T-helper 17 cell (primary cell): ENCODE measurements at places on chromosomes 3 and 15.

DNA sequence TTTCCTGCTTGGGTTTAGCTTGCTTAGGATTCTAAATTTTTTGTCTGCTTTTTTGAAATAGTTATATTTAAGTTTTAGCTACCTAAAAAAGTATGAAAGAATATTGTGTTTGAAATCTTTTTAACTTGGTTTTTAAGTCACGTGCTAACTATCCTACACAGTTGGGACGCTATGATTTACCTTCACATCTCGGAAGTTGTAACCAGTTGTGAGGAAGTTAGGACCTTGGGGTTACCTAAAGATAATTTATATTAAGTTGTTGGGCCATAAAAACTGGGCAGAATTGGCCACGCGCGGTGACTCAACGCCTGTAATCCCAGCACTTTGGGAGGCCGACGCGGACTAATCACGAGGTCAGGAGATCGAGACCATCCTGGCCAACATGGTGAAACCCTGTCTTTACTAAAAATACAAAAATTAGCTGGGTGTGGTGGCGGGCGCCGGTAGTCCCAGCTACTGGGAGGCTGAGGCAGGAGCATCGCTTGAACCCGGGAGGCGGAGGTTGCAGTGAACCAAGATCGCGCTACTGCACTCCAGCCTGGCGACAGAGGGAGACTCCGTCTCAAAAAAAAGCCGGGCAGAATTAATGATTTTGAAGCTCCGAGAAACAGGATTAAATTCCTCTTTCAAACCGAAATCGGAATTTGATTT lies 1.0 kb downstream of the ZFAND6 start:
- DNase-seq: no peak

- DNase-seq: no peak
Measured at GRCh38 chr15:99123713-99124451, 19.0 kb downstream of the SYNM start.

DNA sequence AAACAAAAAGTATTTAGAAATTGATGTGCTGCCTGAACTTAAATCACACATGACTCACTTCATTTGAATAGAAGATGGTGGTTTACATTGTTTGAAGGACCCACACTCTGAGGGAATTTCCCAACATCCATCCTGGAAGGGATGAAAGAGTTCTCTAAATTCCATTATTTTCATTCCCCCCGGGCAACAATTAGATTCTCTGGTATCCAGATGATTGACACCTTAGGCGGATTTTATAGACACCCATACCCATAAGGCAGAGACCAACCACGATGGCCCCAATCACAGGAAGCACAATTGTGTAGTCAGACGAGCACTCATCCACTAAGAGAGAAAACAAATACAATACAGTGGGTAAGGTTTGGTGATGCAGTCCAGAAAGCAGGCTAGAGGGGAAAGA lies 24.6 kb upstream of the MCCC1 start:
- no peak for DNase-seq

DNA sequence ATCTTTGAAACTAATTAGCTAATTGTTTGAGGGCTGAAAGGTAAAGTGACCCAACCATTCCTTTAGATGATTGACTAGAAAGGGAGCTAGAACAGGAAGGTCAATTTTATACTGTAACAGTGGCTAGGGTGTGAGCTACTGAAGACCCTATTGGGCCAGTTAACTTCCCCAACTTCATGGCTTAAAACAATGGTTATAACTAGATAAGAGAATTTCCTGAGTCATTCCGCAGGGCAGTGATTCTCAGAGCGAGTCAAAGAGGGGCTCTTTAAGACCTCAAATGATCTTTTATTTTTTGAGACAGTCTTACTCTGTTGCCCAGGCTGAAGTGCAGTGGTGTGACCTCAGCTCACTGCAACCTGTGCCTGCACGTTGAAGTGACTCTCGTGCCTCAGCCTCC lies 33.7 kb upstream of the TTBK2 start:
- no peak for DNase-seq

DNA sequence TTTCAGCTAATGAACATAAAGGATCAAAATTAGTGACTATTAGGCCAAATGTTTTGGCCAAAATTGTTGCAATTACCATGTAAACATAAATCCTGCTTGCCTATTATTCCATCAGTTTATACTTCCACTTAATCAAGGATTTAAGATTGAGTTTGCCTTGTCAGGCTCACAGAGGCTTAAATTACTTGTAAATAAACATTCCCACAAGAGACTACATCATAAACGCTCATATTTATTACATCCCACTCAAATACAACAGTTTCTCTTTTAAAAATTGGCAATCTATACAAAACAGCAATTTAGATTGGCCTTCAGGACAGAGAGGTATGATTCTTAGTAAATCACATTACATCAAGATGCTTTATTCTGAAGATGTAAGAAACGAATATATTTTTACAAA lies 9.9 kb upstream of the MAP4 start:
- DNase-seq: no peak
